ENCODE measurements at places on chromosomes 3 and 15. TPM values are rescaled to one million over a fixed set of nuclear protein-coding genes. Genes with fewer than 3 reads are reported as not detected.
A peak's percentile ranks its signal among the peaks of the same experiment; 100 is the strongest.

DNA sequence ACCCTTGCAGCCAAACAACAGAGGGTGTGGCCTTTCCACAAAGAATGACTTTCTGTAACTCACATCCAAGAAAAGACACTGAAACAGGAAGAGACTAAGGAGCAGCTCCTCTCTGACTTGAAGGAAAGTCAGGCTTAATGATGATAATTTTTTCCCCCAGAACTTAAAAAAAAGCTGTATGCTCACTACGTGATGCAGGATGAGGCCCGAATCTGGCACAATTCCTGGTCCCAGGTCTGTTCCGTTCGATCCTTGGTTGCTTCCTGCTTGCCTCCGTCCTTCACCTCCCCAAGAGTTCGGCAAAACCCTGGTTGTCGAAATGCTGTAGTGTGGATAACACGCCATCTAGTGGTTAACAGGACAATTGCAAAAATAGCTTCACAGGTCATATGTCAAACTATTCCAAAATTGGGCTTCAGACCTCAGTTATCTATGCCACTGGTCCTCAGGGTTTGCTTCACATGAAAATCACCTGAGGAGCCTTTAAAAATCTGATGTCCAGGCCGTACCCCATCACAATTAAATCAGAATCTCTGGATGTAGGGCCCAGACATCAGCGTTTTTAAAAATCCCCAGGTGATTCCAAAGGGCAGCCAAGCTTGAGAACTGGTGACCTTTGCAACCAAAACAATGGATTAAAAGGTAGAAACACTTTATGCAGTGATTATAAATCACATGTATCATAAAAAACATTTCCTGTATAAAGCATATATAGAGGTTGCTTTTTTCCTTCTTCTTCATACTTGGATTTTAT is 28.1 kb upstream of the SYNM start:
- H3K27ac ChIP-seq: peak overlapping the region; percentile 53
- H3K4me1 ChIP-seq: peaks cover 6% of the 10 kb centered on the region

- H3K36me3 ChIP-seq: peaks cover 3% of the 10 kb centered on the region
- DNase-seq: no peak
- no peaks in the 10 kb centered on the region for H3K27me3 ChIP-seq
- no peaks in the 10 kb centered on the region for H3K4me1 ChIP-seq
These were observed 105.5 kb downstream of the TGFBR2 start for GRCh38 chr3:30711867-30712266.

DNA sequence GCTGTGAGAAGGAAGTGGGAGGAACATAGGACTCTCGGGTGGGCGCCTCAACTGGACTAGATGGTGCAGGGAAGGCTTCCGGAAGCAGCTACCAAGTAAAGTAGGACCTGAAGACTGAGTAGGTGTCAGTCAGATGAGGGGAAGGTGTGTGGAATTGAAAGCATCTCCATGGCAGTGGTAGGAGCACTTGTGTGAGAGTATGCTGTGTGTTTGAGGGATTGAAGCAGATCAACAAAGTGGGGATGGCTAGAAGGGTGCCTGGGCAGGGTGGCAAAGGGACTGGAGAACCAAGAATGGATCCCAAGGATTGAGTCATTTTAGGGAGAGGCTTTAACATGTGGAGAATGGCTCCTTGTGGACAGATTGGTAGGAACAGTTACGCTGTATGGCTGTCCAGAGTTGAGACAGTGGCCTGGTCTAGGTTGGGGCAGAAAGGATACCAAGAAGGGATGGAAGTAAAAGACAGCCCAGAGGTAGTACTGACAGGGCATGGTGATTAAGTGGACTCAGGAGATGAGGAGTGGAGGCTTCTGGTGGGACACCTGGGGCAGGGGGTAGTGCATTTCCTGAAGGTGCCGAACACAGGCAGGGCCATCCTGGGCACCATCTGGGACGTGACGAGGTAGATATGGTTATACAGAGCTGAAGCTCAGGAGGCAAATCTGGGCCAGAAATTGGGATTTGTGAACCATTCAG is 1.5 kb downstream of the UQCC5 start:
- peaks cover 18% of the 10 kb centered on the region for H3K36me3 ChIP-seq
- peak overlapping the region; percentile 98 for H3K27ac ChIP-seq
- peak overlapping the region; percentile 99 for H3K4me3 ChIP-seq
- H3K4me1 ChIP-seq: peaks cover 35% of the 10 kb centered on the region
- H3K27me3 ChIP-seq: no peaks in the 10 kb centered on the region

DNA sequence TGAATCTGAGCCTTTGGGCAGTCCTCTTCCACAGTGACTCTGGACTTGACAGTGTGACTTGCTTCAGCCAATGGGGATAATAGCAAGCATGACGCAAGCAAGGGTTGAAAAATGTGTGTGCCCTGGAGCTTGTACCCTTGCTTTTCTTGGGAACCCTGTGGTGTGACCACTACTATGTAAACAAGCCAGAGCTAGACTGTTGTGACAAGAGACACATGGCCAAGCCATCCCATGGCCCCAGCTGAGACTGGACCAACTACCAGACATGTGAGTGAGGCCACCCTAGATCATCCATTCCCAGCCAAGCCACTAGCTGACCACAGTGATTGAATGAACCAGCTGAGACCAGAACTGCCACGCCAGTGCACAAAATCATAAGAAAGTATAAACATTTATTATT is 11.8 kb downstream of the MYO1E start:
- no peaks in the 10 kb centered on the region for H3K36me3 ChIP-seq
- DNase-seq: no peak
- no peak overlapping the region for H3K4me3 ChIP-seq

The GABRG3 gene
- total RNA-seq: 2.6 TPM

DNA sequence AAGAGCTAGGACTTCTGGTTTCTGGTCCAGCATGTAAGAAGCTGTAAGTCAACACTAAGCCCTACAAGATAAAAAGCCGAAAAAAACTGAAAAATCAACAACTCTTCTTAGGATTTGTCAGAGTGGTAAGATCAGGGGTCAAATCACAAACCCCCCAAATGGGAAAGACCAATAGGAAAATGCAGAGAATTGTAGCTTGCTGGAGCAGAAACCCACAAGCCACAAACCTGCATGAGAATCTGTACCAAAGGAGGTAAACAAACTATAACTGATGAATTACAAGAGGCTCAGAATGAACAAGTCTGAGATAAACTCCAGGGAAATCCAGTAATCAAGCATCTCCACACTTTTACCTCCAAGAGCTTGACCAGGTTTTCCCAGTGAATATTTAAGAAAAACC is 36.0 kb downstream of the RFX7 start:
- H3K36me3 ChIP-seq: peaks cover 45% of the 10 kb centered on the region
- H3K4me3 ChIP-seq: no peak overlapping the region
- peaks cover 8% of the 10 kb centered on the region for H3K4me1 ChIP-seq
- no peak for DNase-seq

The GATA2 gene
- total RNA-seq: 23.9 TPM

DNA sequence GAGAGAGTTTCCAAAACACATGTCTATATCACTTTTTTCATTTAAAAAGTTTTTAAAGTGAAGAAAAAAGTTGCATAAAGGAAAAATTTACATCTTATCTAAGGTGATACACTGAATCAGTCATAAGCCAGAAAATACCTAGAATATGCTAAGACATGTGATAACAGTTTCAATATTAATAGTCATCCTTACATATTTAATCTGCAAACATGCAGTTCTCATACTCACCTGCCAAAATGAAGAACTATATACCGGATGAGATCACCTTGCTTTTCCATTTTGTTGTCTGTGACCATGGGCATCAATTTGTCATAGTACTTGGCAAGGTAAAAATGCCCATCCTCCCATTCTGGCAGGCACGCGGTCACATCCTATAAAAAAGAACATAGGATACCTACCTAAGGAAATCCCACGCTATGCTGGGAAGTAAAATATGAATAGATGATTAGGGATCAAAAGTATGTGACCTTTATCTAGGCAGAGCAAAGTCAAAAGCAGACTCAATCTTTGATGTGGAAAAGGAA is 37.1 kb upstream of the XRN1 start:
- no peak overlapping the region for H3K4me3 ChIP-seq
- H3K27ac ChIP-seq: no peak overlapping the region
- DNase-seq: no peak

DNA sequence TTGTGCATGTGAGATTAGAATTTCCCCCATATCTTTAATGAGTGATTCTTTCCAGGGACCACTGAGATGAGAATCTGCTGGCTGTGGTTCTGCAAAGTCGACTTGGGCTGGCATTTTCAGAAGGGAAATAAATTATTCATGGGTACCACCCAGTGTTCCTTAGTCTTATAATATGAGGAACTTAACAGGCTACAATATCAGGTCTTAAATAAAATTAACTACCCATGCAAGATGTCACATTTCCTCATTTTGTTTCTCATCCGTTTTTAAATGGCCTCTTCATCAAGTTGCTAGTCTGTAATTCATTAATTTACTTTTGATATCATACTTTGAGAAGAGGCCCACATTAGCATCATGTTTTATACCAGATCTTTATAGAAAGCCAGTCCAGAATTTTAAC is 58.3 kb upstream of the SKOR1 start:
- H3K4me1 ChIP-seq: peaks cover 53% of the 10 kb centered on the region
- H3K4me3 ChIP-seq: no peak overlapping the region
- DNase-seq: no peak
- H3K36me3 ChIP-seq: peaks cover 7% of the 10 kb centered on the region

The ACTRT3 gene
- 1.8 TPM for total RNA-seq

Measured in type B pancreatic cell (in vitro differentiated cells).